ENCODE measurements at places on chromosomes 3 and 15.

GRCh38 chr3:156161172-156161571, 40.8 kb downstream of the KCNAB1 start:
- DNase-seq: no peak

GRCh38 chr3:51675201-51675611, 4.2 kb downstream of the TEX264 start:
- DNase-seq: no peak

- no peak for DNase-seq
Measured at GRCh38 chr3:138467931-138468330, 33.5 kb downstream of the ESYT3 start.

GRCh38 chr3:154389861-154390260, 40.1 kb downstream of the GPR149 start:
- DNase-seq: no peak

DNA sequence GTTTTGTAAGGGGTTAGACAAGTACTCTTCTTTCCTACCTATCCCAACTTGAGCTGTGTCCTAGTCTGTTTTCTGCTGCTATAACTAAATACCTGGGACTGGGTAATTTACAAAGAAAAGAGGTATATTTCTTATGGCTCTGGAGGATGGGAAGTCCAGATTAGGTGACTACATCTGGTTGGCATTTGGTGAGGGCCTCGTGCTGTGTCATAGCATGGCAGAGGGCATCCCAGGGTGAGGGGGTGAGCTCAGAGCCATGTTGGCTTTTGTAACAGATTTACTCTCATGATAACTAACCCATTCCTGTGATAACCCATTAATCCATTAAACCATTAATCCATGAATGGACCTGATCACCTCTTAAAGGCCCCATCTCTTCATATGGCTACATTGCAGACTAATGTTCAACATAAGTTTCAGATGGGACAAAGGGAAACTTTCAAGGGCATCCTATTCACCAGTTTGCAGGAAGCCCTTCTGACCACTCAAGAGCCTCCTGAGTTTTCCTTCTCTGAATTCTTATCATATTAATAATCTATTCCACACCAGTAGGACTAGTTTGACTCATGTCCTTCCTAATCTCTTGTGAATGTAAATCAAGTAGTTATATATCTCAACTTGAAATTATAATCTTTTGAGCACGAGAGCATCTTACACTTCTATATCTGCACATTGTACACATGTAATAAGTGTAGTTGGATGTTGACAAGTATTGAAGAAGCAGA, 185.7 kb upstream of the ZPLD1 start:
- DNase-seq: no peak

DNA sequence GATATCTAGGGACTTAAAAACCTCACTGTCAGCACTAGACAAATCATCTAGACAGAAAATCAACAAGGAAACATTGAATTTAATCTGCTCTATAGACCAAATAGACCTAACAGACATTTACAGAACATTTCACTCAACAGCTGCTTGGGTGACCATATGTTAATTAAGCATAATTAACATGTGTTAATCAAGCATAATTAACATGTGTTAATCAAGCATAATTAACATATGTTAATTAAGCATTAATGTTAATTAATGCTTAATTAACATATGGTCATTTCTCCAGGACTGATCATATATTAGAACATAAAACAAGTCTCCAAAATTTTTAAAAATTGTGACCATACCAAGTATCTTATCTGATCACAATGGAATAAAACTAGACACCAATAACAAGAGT, 137.3 kb upstream of the MME start:
- DNase-seq: no peak

GRCh38 chr3:85270488-85270887, 311.7 kb downstream of the CADM2 start:
- no peak for DNase-seq

GRCh38 chr3:105356396-105356795, 10.3 kb upstream of the ALCAM start:
- DNase-seq: no peak

DNA sequence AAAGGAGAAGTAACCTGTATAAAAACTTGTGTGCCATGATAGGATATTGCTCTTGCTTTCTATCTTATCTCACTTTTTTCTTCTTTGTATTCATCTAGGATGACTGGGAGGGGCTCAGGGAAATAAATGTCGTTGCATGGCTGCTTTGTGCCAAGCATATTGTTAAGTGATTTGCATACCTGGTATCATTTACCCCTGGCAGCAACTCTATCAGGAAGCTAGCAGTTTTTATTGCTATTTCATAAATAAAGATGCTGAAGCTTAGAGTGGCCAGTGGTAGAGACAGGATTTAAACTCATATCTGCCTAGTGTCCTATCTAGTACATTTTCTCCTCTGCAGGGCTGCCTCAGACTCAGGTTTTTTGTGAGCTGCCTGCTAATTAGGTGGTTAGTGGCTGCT, 253.3 kb downstream of the PTPRG start:
- DNase-seq: no peak

DNA sequence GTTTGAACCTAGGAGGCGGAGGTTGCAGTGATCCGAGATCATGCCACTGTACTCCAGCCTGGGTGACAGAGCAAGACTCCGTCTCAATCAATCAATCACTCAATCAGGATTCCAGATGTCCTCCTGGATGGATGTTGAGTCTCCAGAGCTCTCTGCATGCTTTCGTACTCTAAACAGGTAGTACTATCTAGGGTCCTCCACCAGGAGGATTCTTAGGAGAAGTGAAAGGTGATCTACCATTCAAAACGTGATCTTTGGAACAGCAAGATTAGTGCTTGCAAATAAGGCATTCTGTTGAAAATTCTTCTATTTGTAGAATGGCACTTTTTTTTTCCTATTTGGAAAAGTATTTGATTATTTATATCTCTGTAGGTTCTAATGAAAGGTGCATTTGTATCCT, 34.3 kb downstream of the CNOT10 start:
- no peak for DNase-seq

GRCh38 chr3:141266797-141267555, 35.4 kb downstream of the PXYLP1 start:
- no peak for DNase-seq

- no peak for DNase-seq
Measured at GRCh38 chr3:42489937-42490227, 12.6 kb upstream of the VIPR1 start.

DNA sequence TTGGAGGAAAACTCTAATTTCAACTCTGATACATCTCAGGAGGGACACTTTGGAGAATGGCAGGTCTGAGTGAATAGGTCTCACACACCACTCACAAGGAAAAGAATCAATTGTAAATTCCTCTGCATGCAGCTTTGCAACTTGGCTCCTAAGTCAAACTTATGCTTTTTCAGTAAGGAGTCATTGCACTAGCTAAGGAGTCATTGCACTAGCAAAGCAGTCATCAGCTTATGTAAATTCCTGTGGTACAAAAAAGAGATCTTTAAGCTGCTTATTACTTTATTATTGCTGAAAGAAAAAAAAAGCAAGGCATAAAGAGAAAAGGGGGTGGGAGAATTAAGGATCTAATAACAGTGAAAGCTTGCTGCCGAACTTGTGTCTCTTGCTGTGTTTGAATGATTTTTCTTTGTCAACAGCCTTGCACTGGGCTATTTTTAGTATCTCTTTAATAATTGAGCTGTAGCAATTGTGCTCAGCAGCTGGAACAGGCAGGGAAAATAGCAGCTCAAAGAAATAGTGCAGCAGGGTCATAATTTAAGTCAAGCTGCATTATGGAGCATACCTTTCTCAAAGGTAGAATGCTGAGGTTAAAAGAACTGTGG, 154.3 kb upstream of the ARPP21 start:
- DNase-seq: no peak

GRCh38 chr3:14391033-14391432, 11.4 kb upstream of the SLC6A6 start:
- peak; percentile 8 for DNase-seq

DNA sequence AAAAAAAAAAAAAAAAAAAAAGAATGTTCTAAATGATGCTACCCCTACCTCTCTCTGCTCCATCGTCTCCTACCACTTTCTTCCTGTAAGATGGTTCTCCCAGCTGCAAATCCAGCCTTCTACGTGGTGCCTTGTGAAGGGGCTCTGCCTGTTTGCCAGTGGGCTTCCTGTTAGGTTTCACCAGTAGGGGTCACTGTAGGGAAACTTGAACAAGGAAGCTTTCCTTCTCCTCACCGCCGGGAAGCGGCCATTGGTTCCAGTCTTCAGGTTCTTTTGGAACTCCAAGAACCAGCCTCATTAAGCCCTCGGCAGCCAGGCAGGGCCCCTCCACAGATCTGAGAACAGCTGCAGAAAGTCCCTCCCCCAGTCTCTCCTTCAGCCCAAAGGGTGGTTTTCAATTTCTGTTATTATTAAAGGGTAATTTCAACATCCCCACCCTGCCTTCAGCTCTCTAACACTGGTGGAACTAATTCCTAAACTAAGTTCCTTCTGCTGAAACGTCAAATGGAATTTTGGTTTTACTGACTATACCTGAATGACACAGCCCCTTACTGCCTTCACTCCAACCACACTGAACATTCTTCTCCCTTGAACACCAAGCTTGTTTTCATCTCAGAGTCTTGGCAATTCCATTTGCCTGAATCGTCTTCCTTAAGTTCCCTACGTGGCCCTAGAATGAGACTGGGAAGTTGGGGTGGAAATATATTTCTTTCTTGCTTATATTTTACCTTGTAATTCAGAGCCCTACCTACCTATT, 13.5 kb downstream of the MCCC1 start:
- DNase-seq: no peak

- DNase-seq: no peak
Measured at GRCh38 chr3:120460862-120461261, 10.1 kb upstream of the FSTL1 start.

- DNase-seq: no peak
Measured at GRCh38 chr3:172239218-172239790, 199.9 kb downstream of the FNDC3B start.

DNA sequence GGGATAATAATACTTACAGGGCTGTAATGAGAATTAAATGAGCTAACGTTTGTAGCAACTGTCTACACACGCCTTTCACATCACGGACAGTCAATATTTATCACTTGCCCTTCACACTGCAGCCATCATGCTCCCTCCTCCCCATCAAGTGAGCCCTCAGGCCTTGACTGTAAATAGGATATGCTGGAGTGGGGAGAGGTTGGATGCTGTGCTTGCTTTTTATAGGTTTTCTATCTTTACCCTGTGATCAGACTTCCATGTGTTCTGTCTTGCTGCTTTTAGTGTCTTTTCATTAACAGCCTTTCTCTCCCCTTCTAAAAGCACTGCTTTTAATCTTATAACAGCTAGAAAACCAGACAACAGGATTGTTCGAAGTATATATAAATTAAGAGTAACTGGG, 12.8 kb upstream of the MAGEF1 start:
- DNase-seq: no peak

DNA sequence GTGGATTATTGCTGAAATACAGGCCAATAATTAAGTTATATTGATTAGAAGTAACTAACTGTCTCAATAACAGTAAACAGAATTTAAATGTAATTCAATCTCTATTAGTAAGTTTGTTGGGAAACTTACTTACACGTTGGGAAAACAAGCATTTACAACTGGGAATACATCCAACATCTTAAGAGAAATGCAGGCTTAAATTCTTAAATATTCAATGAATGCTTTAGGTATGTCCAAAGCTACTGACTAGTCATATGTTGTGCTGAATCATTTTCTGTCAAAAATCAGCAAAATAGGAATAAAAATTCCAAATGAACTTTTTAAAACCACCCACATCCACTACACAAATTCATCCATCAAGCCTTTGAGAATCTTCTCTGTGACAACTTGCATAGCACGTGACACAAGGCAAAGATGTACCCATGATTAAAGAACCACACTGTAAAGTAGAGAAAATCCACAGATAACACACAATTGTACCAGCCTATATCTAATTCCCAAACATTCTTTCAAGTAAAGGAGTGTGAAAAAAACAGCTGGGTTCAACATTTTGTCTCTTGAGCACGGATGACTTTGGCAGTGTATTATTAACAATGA, 60.0 kb downstream of the NMNAT3 start:
- DNase-seq: no peak

- no peak for DNase-seq
Measured at GRCh38 chr3:15347063-15347736, 14.8 kb upstream of the SH3BP5 start.

DNA sequence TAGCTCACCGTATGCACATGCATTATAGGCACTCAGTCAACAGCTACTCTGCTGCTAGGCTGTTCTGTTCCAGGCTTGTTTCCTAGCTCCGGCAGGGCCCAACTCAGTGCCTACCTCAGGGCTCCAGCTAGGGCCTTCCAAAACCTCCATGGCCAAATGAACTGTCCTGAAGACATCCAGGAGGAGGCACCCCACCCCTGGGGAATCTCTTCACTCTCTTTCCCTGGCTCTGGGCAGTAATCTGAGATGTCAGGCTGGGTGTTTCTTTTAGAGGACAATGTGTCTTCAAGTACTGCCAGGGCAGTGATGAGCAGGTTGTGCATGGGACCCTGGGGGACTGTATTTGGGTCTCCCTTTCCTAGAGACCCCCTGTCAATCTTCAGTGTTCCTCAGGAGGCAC, 38.3 kb upstream of the TPM1 start:
- DNase-seq: no peak

GRCh38 chr3:189049458-189050236, 122.1 kb upstream of the TPRG1 start:
- no peak for DNase-seq

- peak; percentile 30 for DNase-seq
Measured at GRCh38 chr3:54999159-54999558, 71.3 kb upstream of the LRTM1 start.

- DNase-seq: no peak
Measured at GRCh38 chr3:120741320-120741719, 996 bp downstream of the RABL3 start.

- DNase-seq: no peak
Measured at GRCh38 chr3:84960581-84960980, 1.8 kb downstream of the CADM2 start.

GRCh38 chr3:133383741-133384140, 16.1 kb upstream of the BFSP2 start:
- DNase-seq: no peak

GRCh38 chr3:152458376-152459117, 189.8 kb downstream of the MBNL1 start:
- DNase-seq: no peak

DNA sequence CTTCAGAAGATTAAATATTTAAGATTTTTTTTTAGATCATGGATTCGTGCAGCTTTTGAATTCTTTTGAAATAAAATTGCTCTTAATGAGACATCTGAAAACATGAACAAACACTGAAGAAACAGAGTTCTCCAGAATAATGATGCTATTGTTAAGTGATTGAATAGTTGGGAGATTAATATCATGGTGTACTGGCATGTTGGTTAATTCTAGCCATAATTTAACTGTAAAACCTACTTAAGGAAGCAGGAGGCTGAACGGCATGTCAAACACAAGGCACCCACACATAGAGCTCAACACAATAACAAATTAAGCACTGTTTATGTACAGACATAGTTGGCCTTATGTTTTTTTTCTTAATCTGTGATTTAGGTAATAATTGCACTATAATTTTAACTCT, 185.6 kb downstream of the RBMS3 start:
- DNase-seq: no peak

- DNase-seq: no peak
Measured at GRCh38 chr3:61729038-61729634, 167.8 kb downstream of the PTPRG start.

- no peak for DNase-seq
Measured at GRCh38 chr3:44160818-44161217, 80.9 kb upstream of the TOPAZ1 start.

GRCh38 chr15:58369261-58369701, 62.5 kb upstream of the LIPC start:
- no peak for DNase-seq
